Camera-type eye (tissue), 1 donor: ENCODE measurements at places on chromosomes 5 and 9. TPM values are rescaled to one million over a fixed set of nuclear protein-coding genes. Genes with fewer than 3 reads are reported as not detected.

RFESD gene
- total RNA-seq = 4.8 TPM

CCDC69 gene
- total RNA-seq = 3.8 TPM

MAMDC4 gene
- 8.2 TPM for total RNA-seq

ANKRD18A gene
- 4.6 TPM for total RNA-seq

MSMP gene
- total RNA-seq = 2.3 TPM

PTPRD gene
- total RNA-seq = 244 TPM

BAAT gene
- total RNA-seq = 0.22 TPM

IFNE gene
- not detected for total RNA-seq

GPR151 gene
- not detected for total RNA-seq

RNF180 gene
- 43.2 TPM for total RNA-seq

SH3GL2 gene
- total RNA-seq = 18.0 TPM

SIT1 gene
- not detected for total RNA-seq

OR1Q1 gene
- total RNA-seq = not detected

ADGRV1 gene
- 287 TPM for total RNA-seq

CDC20B gene
- 0.38 TPM for total RNA-seq

PAX5 gene
- 3.4 TPM for total RNA-seq

TXNDC8 gene
- total RNA-seq = not detected

ZFP37 gene
- 22.7 TPM for total RNA-seq

DAB2 gene
- 79.9 TPM for total RNA-seq

TRIM7 gene
- total RNA-seq = 1.1 TPM

LCN10 gene
- 1.4 TPM for total RNA-seq

EDIL3 gene
- 75.6 TPM for total RNA-seq

MRPS30 gene
- 158 TPM for total RNA-seq

OTULINL gene
- total RNA-seq = 12.1 TPM

PCDH12 gene
- total RNA-seq = 8.6 TPM

ESM1 gene
- total RNA-seq = 3.6 TPM

ADGRD2 gene
- total RNA-seq = not detected

PAEP gene
- total RNA-seq = not detected

QRFP gene
- not detected for total RNA-seq

NXNL2 gene
- total RNA-seq = 2.4 TPM

SHISAL2B gene
- total RNA-seq = not detected

SLIT3 gene
- 32.4 TPM for total RNA-seq

OBP2B gene
- not detected for total RNA-seq

WDR38 gene
- not detected for total RNA-seq

MSX2 gene
- total RNA-seq = 0.82 TPM

MAP3K1 gene
- 69.9 TPM for total RNA-seq

MRPL22 gene
- total RNA-seq = 25.3 TPM

UBE2R2 gene
- total RNA-seq = 36.7 TPM

C5 gene
- total RNA-seq = 10.0 TPM

TMEM215 gene
- total RNA-seq = 52.2 TPM

CNTNAP3 gene
- total RNA-seq = 34.9 TPM

SPATA31D4 gene
- not detected for total RNA-seq

WHRN gene
- 16.6 TPM for total RNA-seq

CDH9 gene
- 1.6 TPM for total RNA-seq

RGS7BP gene
- 3.8 TPM for total RNA-seq

ANKRD34B gene
- total RNA-seq = not detected

SLC6A3 gene
- total RNA-seq = 2.7 TPM

DMGDH gene
- 3.5 TPM for total RNA-seq

OR1J2 gene
- total RNA-seq = not detected

N4BP3 gene
- 10.6 TPM for total RNA-seq
